ENCODE measurements at places on chromosomes 1 and 21.

- DNase-seq, result no peak
These were observed 37.8 kb upstream of the GADD45A start for GRCh38 chr1:67647036-67647798.

DNA sequence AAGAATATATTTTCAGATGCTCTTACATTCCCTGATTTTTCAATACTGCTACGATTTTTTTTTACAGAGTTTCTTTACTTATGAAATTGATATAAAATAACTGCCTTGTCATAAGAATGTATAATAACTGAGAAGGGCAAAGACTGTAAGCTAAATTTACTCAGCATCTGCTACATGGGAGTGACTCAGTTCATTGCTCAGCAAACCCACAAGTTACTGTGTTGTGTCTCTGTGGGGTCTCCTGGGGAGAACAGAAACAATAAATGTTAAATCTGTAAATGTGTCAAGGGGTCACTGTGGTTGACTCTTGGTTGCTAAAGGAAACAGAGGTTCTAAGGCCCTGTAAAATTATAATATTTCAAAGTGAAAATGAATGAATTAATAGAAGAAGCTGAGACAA, 210.3 kb upstream of the CACYBP start:
- no peak for DNase-seq

- DNase-seq, result no peak
These were observed 55.1 kb downstream of the DISP3 start for GRCh38 chr1:11533790-11534787.

GRCh38 chr1:43913666-43914360, 19.8 kb upstream of the ARTN start:
- DNase-seq, result no peak

DNA sequence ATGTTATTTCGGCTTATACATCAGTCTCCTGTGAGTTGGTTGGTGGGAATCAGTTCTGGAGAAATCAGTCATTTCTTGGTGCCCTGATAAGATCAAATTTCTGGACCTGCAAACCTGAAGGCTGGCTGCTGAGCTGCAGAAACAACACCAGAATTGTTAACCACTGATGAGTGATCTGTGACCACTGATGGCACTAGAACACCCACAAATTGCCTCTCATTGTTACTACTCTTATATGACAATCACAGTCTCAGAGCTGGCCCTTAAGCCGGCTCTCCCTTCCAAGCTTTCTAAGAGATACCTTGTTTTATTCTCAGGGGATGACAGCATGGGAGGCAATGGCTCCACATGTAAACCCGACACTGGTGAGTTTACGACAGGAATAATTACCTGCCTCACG, 1.9 kb downstream of the C1orf162 start:
- no peak for DNase-seq

DNA sequence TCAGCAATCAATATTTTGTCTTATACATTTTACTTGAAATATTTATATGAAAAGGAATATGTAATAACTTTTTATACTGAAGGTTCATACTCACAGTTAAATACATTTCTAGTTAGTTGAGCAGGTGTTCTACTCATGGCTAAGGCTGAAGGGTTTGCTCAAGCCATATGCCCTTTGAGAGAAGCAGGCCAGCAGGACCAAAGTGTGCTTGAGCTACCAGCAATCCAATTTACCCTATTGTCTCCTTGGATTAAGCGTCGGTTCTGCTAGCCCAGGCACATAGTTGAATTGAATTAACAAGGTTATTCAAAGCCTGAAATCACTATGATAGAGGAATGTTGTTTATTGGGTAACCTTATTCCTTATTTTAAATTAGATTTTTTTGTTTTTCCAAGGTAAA, 151.5 kb upstream of the BACE2 start:
- no peak for DNase-seq

- no peak for DNase-seq
These were observed 23.4 kb downstream of the GORAB start for GRCh38 chr1:170555370-170555769.

- DNase-seq, result no peak
These were observed 29.1 kb upstream of the GRHL3 start for GRCh38 chr1:24289937-24290595.

- DNase-seq, result no peak
These were observed 67.0 kb upstream of the LRRC53 start for GRCh38 chr1:74579425-74579824.

GRCh38 chr1:181189691-181190363, 101.3 kb downstream of the IER5 start:
- peak; percentile 11 for DNase-seq

DNA sequence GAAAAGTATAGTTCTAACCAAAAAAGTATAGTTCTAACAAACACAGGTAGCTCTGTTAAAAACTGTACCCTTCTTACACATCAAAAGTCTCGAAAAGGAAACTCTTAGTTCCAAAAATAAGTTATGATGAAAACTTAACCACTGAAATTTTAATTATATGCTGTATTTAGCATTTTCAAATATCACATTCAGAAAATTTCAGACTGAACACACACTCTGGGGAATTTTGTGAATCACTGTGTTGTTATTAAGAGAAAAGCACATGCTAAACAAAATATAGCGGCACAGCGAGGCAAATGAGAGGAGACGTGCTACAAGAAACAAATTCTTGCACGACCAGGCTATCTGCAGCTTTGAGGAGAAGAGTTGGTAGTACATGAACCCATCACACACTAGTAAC, 30.4 kb downstream of the VAV3 start:
- DNase-seq, result no peak

- no peak for DNase-seq
These were observed 6.2 kb downstream of the NECTIN4 start for GRCh38 chr1:161082996-161083747.

- DNase-seq, result no peak
These were observed 17.7 kb downstream of the CMPK1 start for GRCh38 chr1:47351305-47351704.

DNA sequence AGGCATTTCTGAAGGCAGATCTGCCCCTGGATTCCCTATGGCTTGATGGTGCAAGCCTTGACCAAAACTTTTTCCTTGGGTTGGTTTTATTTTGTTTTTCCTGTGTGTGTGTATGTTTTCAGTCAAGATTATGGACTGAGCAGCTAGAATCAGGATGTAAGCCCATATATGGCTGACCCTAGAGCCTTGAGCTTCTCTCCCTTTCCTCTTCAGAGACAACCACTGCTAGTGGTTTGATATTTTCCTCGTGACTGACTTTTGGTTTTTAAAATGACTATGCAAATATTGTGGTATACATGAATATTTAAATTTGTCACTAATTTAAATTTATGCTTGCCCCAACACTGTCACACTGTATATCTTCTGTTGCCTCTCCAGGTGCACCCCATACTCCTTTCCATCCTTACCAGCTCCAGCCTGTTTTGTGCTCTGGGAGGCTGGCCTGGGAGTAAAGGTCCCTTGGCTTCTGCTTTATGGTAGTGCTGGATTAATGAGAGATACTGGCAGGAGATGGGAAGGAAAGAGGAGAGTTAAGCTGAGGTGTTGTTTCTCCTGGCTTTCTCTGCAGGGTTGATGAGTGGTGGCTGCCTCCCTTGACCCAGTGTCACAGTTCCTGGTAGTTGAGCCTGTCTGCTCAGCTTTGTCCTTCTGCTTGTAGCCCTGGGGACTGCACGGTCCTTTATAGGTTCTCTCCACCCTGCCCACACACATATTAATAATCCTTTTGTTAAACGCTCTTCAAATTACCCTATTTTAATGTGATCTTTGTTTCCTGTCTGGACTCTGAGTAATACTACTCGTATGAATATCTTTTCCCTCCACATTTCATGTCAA, 44.4 kb downstream of the RWDD3 start:
- DNase-seq, result no peak

DNA sequence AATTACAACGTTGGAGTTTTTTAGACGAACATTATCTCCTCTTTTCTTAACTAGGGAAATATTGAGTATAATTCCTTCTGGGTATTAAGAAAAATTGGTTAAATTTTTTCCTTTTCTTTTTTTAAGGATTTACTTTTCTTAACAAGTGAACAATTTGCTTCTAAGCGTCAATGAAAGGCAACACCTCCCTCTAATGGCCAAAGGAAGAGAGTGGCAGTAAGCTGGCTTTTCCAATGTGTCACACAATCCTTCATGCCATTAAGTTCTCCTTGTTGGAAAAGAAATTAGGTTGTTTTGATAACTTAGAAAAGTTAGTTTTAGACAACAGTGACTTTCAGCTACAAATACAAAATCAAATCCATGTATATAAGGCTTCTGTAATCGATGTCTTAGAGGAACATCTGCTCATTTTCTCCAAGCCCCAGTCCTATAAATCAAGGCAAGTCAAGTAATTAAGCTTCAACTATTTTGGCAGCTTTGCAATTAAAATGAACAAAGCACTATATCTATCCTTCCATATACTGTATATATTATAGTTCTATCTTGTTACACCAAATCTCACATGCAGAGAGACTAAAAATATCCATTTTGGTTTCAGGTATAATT, 62.8 kb downstream of the EDEM3 start:
- DNase-seq, result peak; percentile 24

DNA sequence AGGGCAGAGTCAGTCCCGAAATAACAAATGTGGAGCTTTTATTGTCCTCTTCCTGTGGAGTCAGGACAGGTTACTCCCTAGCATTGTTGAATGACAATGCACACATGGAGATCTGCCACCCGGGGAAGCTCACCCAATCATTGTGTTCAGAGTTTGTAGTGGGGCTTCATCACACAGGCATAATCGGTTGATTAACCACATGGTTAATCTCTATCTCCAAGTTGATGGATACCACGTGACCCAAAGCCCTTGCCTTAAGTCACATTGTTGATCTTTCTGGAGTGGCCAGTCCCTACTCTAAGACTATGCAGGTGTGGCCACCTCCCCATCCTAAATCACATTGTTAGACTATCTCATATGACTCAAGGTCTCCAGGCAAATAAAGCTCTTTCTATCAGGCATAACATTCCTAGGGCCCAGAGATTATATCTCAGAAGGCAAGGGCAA, 2.6 kb upstream of the C1orf141 start:
- DNase-seq, result no peak

DNA sequence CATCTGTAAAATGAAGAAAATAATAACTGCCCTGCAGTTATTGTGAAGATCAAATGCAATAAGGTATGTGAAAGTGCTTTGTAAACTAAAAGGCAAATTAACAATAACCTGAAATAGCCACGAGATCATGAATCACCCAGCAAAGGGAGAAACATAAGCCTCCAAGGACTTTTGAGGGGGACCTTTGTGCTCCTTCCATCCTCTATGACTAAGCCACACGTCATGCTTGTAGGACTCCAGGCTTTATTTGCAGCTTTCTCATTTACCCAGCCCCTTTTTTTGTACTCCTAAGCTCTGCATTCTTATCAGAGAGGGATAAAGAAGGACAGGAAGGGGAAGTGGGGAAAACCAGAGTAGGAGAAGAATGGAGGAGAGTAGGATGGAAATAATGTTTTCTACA, 115.1 kb downstream of the PROX1 start:
- DNase-seq, result no peak

DNA sequence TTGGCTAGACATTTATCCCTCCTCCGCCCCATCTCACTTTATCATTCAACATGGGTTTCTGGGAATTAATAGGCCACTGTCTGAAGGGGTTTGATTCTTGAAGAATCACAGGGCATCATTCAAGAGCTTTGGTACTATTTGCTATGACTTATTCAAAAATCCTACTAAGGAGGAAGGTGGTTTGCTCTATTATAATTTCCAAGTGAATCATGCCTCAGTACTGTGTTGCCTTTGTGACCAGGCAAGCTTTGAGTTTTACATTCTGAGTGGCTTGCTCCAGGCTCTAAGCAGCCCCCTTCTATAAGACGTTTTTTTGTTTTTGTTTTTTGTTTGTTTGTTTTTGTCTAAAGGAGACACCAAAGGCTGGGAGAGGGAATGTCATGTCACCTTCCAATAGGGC, 2.6 kb downstream of the C1orf21 start:
- DNase-seq, result no peak

GRCh38 chr1:82836213-82836972, 1035.7 kb downstream of the ADGRL2 start:
- DNase-seq, result no peak

GRCh38 chr1:168792142-168792541, 63.1 kb upstream of the DPT start:
- no peak for DNase-seq

DNA sequence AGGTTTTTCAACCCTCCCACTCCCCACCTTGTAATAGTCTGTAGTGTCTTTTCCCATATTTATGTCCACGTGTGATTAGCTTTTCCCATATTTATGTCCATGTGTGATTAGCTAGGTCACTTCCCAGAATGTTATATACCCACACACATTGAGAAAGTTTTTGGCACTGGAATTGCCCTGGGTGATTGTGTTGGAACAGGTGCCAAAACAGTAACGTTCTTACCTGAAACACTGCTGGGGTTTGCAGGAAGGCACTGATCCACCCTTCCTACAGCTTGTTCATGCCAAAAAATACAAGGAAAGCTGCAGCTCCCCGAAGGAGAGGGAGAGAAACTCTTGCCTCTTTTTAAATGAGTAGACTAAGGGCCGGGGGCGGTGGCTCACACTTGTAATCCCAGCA, 68.0 kb upstream of the CXADR start:
- no peak for DNase-seq

GRCh38 chr1:69502991-69503390, 64.7 kb upstream of the LRRC7 start:
- DNase-seq, result no peak

- DNase-seq, result no peak
These were observed 34.2 kb downstream of the SYNJ1 start for GRCh38 chr21:32693581-32693980.

Measured in NCI-H1048 (cell line).